ENCODE measurements at places on chromosomes 6 and 20.

DNA sequence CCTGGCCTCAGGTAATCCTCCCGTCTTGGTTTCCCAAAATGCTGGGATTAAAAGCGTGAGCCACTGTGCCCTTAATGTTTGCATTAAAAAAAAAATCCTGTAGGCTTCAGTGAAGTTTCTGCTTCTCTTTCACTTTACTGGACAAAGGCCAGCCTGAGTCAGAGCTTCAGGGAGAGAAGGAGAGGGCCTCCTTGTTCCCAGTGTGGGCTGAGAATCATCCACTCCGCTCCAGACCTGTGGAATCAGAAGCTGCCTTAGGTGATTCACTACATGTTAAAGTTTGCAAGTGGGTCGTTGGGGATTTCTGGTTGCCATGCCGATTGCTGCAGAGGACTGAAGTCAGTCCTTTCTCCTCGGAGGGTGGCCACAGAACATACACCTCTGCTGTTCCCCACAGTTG lies 113.3 kb upstream of the EEF1E1 start:
- DNase-seq = no peak

DNA sequence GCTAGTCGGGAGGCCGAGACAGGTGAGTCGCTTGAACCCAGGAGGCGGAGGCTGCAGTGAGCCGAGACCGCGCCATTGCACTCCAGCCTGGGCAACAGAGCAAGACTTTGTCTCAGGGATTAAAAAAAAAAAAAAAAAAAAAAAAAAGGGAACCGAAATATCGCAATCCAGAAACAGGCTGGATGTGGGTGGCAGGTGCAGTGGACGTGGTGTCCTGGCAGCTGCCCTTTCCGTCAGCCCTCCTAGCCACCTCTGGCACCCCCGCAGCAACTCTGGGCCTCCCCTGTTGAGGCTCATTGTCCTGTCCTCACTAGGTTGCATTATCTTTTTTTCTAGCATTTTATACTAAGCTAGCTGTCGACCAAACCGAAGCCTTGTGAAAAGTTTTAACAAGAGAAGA lies 113.5 kb downstream of the DTNBP1 start:
- no peak for DNase-seq

DNA sequence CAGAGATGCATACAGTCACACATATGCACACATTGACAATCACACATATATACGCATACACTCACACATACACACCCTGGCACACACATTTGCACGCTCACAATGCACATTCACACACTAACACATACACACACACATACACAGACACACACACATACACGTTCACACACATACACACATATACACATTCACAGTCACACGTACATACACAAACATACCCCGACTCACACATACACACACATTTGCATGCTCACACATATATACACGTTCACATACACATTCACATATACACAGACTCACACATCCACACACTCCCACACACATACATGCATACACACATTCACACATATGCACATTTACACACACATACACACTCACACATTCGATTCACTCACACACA lies 366.8 kb upstream of the ID4 start:
- no peak for DNase-seq

DNA sequence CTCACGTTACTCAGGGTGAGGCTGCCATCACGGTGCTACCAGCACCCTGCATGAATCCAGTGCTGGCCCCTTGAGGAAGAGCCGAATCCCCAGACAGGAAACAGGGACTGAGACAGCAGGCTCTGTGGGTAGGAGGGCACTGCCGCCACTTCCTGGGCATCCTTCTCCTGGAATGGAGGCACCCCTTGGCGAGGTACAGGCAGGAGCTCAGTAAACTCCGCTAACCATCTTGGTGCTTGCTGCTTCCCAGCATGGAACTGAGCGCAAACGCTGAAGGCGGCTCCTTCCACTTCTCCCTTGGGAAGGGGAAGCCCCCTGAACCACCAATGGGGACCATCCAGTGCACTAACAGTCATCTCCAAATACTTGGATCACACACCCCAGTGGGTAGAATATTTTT lies 13.5 kb upstream of the CCDC167 start:
- DNase-seq = no peak

DNA sequence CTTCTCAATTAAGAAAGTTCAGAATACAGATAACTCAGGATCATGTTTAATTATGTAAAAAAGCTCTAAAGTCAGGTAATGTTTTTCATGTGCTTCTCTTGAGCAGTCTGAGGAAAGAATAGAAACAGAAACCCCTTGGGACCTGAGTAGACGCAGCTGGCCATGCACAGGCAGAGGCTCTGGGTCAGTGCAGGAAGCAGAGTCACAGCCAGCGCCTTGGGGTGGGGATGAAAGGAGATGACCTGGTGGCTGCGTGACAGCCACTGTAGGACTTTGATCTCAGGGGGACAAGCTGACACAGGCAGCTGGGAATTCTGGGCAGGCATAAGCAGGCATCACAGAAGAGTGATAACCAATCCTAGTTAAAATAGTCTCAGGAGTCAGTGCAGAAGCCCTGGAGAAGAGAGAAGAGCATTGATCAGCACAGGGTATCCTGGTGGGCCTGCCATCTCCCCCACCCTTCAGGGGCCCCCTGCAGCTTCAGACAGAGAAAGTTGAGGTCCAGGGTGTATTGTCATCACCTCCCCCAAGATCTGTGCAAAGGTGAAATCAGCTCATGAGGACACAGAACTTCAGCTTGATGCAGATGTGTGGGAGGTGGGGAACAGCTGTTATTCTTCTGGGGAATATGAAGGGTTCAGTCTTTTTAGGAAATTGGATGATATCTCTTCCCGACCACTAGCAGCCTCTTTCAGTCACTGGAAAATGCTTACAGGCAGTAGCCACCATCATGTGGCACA lies 6.4 kb downstream of the HLA-DQB1 start:
- no peak for DNase-seq

DNA sequence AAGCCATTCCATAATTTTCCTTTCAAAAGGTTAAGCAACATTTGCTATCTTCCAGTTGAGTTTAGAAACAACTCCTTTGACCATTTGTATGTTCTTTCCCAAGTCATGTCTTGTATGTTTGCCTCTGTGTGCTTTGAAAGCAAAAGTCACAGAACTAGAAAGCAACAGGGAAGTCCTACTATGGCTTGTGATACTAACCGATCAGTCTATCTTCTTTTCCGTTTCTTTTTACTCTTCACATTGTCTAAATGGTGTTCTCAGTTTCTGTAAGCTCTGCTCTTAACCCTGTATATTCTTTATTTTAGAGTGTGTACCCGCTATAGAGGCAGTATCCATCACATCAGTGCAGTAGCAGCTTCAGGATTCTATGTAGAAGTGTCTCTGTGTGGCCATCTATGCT lies 32.9 kb downstream of the TMEM244 start:
- no peak for DNase-seq

DNA sequence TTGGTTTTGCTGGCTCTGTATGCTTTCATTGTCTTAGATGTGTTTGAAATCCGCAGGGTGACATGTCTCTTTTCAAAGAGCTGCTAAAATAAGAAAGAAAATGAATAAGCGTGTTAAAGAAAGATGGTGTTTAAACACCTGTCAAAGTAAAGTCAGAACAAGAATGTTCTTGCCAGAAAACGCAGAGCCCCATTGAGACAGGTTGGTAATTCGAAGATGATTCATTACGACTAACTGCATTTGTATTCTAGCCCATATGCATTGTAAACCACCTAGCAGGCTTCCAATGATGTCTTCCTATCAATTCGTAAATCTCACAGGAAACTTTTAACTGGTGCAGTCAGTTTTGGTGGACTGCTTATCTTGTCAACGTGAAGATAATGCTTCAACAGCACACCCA lies 16.8 kb downstream of the PHACTR2 start:
- no peak for DNase-seq

- no peak for DNase-seq
These were observed 54.4 kb upstream of the CEP85L start for GRCh38 chr6:118705544-118706491.

DNA sequence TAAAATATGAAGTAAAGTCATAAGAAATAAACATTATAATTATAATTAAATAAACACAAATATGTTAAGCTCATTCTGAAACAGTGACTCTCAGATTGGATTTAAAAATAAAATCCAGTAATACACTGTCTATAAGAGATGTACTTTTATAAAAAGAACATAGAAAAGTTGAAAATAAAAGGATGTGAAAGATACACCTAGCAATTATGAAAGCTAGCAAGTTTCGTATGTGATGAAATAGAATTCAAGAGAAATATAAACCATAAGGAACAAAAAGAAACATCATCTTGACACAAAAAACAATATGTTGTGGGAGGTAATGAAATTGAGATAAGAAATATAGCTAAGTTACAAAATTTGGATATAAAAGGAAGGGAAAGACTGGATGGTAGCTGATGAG lies 128.6 kb upstream of the CNR1 start:
- no peak for DNase-seq

DNA sequence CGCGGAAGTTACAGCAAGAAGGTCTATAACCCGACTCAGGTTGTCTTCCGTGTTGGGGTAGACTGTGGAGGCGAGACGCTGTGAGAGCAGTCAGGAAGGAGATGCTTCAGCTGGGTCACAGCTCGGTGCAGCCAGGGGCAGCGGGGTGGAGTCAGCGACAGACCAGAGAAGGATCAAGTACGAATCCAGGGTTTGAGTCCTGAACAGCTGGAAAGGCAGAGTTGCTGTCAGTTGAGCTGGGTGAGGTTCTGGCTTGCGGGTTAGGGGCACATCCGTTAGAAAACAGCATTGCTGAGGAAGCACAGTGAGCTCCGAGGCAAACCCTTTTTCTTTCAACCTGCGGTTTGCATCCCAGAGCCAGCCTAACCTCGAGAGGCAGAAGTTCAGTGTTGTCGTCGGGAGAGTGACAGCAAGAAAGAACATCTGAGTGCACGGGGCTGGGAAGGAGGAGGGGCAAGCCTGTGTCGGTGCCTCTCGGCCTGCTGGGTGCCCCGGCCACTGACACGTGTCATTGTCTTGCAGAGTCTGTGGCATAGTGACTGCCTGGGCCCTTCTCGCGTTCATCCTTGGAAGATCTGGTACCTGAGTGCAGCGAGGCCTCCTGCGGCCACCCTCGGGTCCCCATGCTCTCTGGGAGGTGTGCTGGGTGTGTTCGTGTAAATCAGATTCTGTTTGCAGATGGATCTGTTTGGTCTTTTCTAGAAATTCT lies 20.0 kb downstream of the PNLDC1 start:
- DNase-seq = no peak

- no peak for DNase-seq
These were observed 217.7 kb upstream of the RIN2 start for GRCh38 chr20:19540392-19540791.

GRCh38 chr6:10513544-10513943 lies 7.6 kb upstream of the GCNT2 start:
- no peak for DNase-seq

GRCh38 chr6:39188098-39188450 lies 41.2 kb downstream of the KCNK5 start:
- no peak for DNase-seq

DNA sequence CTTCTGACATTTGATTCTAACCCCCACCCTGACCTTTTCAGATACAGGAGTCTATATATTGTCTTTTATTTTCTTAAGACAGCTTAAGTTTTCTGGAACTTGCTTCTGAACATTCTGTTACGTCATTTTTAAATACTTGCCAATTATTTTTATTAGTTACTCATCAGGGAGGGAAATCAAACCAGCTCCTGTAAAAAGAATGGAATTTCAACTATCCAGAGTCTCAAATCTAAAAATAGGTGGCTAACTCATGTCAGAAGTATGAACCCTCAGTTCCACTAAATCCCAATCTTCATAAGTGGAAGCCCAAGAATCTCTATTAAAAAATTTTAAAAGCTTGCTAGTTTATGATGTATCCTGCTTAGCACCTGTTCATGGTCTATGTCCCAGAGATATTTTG lies 900.0 kb downstream of the KIF16B start:
- DNase-seq = no peak

- no peak for DNase-seq
These were observed 20.5 kb downstream of the XRN2 start for GRCh38 chr20:21323640-21324039.

GRCh38 chr20:53302695-53303412 lies 290.8 kb downstream of the ZNF217 start:
- DNase-seq = no peak

GRCh38 chr20:49400904-49401303 lies 81.6 kb downstream of the KCNB1 start:
- no peak for DNase-seq

GRCh38 chr20:60224914-60225313 lies 266.7 kb downstream of the CDH26 start:
- DNase-seq = peak; percentile 40

GRCh38 chr20:53405139-53405538 lies 188.5 kb downstream of the ZNF217 start:
- DNase-seq = no peak

DNA sequence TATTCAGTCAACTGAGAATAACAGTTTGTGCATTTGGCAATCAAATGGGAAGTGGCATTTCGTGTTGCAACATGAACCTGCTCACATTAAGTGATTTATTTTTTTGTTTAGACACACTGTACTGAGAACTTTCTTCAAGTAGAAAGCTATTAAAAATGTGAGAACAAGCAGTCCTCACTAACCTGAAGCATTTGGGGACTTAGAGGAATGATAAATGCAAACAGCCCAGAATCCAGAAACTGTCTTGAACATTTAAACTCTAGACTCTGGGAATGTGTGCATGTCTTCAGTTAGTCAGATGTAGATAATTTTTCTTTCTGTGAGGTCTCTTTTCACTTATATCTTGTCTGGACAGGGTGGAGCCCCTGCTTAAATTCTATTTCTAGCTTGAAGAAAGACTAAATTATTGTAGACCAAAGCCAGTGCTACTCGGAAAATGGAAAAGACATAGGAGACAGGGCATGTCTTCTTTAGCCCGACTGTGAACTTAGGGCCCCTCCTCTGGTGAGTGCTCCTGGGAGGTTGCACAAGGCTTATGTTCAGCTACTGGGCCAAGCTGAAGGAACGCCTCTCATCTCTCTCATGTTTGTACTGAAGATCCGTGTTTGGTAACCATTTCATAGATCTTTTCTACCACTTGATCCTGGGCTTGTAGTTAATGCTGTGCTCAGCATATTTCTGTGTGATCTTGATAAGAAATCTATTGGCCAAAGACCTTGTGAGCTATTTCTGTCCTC lies 70.1 kb downstream of the SLX4IP start:
- no peak for DNase-seq

- DNase-seq = no peak
These were observed 130.4 kb upstream of the AKAP12 start for GRCh38 chr6:151109361-151109760.

- DNase-seq = no peak
These were observed 9.8 kb downstream of the GPR31 start for GRCh38 chr6:167148021-167148420.

- DNase-seq = no peak
These were observed 18.3 kb downstream of the LRRC1 start for GRCh38 chr6:53813096-53813495.

DNA sequence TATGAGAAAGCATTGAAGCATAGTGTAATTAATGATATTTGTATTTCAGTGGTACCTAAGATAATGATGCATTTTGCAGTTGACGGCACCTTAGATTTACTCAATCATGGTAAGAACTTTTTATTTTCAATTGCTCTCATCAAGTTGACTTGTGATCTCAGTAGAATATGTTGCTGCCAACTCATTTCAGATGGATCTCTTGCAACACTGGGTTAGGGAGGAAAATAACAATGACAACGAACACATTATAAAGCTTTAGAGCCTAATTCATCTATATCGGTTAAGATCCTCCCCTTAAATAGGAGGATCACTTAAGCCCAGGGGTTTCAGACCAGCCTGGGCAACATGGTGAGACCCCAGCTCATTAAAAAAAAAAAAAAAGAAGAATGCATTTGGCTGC lies 18.0 kb upstream of the TBC1D22B start:
- no peak for DNase-seq

GRCh38 chr6:16305246-16305725 lies 66.9 kb downstream of the GMPR start:
- DNase-seq = no peak

GRCh38 chr20:46307139-46307998 lies 929 bp downstream of the CDH22 start:
- DNase-seq = peak; percentile 82
